ENCODE measurements at places on chromosomes 6 and 20.

GRCh38 chr20:49685161-49685601 lies 28.5 kb downstream of the B4GALT5 start:
- no peak for DNase-seq

DNA sequence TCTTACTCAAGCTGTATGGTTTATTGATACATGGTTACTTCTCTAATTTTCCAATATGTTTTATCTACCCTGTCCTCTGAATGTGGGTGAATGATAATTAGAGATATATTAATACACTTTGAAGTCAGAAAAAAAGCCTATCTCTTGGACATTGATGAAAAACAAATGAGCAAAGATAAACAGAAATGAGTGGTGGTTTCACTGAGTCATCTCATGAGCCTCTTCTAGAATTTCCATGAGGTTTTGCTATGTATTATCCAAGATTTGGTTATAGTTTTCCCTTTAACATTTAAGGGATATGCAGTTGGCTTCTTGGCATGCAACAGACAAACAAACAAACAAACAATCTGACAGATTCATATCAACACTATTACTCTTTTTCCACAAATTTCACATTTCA lies 586.8 kb downstream of the RFPL4B start:
- no peak for DNase-seq

DNA sequence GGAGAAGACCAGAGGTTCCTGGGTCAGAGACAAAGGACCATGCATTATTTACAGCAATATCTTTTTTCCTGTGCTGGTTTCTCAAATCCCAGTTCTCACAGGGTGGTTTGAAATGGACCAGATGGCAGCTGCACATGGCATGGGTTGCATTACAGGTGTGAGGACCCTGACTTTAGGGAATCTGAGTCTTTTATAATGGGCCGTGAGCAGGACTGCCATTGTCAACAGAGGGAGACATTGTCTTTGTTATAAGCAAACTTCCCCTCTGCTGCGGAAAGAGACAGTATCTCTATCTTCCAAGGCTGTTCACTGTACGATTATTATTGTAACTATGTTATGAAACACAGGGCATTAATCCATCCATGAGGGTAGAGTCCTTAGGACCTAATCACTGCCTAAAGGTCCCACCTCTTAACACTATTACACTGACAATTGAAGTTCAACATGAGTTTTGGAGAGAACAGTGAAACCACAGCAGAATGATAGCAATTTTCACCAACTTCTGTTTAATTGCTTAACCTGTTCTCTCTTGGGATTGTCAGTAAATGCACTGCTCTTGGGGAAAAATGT lies 156.1 kb upstream of the AGPAT4 start:
- no peak for DNase-seq

- DNase-seq = no peak
Observed at GRCh38 chr20:38859070-38859690, 53.7 kb downstream of the PPP1R16B start.

DNA sequence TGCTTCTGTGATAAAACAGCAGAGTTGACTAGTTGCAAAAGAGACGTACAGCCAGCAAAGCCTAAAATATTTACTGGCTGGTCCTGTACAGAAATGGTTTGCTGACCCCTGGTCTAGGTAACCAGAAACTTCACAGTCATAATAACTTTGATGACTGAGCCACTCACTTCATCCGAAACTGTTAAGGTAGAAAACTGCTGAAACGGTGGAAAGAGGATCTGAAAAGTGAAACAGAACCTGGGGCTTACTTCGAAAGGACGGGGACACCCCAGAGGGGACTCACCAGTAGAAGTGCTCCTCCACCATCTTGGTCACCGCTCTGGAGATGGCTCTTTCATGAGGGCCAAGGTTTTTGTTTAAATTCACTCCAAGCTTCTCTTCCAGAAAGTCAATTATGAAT lies 16.4 kb downstream of the FAXC start:
- no peak for DNase-seq

DNA sequence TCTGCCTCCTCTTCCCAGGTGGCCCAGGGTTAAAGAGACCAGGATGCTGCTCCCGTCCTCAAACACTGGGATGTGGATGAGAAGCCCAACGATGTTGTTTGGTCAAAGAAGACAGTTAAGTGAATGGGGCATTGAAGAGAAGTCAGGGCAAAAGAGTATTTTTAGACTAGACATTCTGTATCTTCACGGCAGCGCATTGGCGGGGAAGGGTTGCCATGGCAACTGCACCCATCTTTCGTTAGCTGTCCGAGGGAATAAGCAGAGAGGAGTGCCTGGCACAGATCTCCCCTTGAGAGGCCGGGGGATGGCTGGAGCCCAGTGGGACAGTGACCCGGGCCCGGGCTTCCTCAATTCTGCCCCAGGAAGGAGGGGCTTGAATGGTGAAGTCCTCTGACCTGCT lies 56.4 kb upstream of the GPR31 start:
- no peak for DNase-seq

GRCh38 chr6:79084693-79085092 lies 6.6 kb upstream of the PHIP start:
- peak; percentile 34 for DNase-seq

Data from AML-193 (cell line).